ENCODE measurements at places on chromosomes 12 and 14.

DNA sequence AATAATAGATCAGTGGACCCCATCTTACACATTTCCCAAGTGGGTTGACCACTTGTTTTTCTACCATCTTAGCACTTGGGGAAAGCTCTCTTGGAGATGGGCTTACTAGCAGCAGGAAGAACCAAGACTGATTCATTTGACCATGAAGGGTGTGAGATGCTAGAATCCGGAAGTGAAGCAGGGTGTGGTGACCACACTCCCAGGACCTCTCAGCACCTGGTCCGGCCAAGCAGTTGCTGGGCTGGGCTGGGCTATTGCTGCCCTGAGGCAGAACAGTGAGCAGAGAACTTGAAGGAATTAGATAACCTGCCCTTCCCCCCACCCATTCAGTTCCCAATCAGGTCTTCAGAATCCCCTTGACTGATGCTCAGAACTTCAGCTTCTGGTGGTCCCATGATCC, 24.4 kb downstream of the ADCY6 start:
- no peak for DNase-seq

GRCh38 chr14:64075613-64076005, 218.6 kb downstream of the ESR2 start:
- no peak for DNase-seq

DNA sequence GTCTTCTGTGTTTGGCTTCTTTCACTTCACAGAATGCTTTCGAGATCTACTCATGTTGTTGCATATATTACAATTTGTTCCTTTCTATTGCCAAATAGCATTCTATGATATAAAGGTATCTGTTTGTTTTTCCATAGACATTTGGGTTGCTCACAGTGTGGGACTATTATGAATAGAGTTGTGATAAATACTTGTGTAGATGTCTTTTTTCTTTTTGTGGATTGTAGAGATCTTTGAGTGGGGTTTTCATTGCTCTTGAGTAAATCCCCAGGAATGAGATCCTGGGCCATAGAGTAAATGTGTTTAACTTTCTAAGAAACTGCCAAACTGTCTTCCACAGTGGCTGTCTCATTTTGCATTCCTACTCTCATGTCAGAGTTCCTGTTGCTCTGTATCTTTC, 24.9 kb upstream of the CEBPE start:
- DNase-seq, result no peak

GRCh38 chr12:110141389-110141788, 17.2 kb downstream of the IFT81 start:
- no peak for DNase-seq

Data from endothelial cell (in vitro differentiated cells).